GM12865 (cell line): ENCODE measurements at places on chromosomes 5 and 9.

DNA sequence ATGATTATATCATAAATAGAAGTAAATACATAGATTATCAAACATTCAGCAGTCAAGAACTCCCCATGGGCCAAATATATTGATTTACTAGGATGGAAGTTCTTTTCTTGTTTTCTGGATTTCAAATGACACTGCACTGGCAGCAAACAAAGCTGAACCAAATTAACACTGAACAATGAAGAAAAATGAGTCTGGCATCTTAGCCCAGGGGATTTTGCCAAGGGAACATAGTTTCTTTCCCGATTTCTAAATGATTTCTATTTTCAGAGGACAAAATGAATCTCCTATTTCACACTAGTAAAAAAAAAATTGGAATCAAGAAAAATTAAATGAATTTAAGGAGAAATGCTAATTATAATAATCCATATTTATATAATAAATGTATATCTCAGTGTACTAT is 116.9 kb upstream of the FAM174A start:
- no peak for DNase-seq

DNA sequence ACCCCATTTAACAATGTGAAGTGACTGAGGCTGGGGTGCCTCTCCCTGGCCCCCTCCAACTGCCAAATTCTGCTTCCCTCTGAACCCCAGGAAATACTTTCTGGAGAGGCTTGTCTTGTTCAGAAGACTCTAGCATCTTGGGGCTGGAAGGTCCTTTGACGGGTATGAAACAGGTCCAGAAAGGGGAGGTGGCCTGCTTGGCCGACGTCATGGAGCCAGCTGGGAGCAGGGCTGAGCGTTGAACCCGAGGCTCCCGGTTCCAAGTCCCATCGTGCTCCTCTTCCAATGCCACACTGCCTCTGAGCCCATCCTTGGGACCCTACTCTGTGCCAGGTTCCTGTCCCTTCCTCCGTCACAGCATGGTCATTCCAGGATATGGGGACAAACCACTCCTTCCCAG is 46.9 kb downstream of the NDST1 start:
- DNase-seq = no peak

DNA sequence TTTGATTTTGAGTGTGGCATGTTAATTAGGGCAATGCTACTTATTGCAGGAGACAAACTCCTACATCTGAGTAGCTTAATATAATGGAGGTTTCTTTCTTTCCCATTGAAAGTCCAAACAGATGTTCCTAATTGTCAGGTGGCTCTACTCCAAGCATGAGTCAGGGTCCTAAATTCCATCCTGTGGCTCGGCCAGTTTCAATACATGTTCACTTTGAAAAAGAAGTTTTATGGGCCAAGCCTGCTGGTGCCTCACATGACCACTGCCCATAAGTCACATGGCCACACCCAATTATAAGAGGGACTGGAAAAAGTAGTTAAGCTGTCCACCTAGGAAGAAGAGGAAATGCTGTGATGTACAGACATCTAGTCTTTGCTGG is 170.4 kb downstream of the ARRDC3 start:
- no peak for DNase-seq

- DNase-seq = peak; percentile 34
These were observed 30.8 kb downstream of the SLC6A3 start for GRCh38 chr5:1414311-1415058.

GRCh38 chr5:94702729-94703128 is 84.3 kb downstream of the SLF1 start:
- peak; percentile 67 for DNase-seq

DNA sequence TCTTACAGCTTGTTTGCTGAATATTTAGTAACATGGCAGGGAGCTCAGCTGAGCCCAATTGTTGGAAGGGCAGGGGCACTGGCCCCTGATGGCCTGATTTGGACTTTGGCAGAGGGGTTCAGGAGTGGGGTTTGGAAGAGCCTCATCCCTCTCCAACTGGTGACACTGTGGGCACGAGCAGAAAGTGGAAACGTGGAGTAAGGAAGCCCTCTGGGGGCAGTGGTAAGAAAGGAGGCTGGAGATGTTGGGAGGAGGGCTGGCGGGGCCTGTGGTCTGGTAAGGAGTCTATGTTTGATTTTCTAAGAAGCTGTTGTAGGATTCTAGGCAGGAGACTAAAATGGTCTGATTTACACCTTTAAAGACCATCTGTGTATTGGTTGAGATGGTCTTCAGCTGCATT is 208.9 kb downstream of the HSPA4 start:
- DNase-seq = no peak

DNA sequence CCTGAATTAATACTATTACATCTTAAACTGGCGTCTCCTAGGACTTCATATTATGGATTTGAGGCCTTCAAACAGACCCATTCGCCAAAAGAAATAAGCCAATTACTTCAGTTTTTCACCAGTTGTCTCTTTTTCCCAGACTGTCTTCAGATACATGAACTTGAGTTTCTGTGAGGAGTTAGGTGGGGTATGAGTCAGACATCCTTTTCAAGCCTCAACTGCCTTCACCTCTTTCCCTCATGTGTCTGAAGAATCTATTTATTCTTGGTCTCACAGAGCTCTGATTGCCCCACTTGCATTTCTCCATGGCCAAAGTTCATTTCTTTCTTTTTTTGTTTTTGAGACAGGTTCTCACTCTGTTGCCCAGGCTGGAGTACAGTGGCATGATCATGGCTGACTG is 12.5 kb downstream of the WNT8A start:
- peak; percentile 15 for DNase-seq

- DNase-seq = no peak
These were observed 5.4 kb downstream of the LSM11 start for GRCh38 chr5:157748760-157749461.

GRCh38 chr9:100584951-100585350 is 7.1 kb downstream of the CAVIN4 start:
- DNase-seq = no peak

DNA sequence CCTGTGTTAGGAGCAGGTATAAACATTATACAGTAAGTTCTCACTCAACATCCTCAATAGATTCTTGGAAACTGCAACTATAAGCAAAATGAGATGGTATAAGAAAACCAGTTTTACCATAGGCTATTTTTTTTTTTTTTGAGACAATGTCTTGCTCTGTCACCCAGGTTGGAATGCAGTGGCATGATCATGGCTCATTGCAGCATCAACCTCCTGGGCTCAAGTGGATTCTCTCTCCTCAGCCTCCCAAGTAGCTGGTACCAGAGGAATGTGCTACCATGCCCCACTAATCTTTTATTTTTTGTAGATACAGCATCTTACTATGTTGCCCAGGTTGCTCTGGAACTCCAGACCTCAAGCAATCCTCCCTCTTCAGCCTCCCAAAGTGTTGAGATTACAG is 50.1 kb upstream of the ADRB2 start:
- no peak for DNase-seq

DNA sequence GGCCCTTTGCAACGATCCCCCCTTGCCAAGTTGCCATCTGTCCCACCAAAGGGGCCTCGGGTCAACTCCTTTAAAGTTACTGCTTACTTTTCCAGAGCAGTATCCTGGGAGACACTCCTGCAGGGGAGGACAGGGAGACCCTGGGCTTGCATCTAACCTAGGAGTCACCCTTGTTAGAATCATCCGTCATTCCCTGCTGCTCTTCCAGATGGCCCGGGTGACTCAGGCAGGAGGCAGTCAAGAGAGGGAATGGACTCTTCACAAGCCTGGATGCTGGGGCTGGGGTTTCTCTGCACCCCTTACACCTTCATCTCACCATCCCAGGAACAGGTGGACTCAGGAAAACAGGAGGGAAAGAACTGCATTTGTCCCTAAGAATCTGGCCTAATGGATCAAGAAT is 175.6 kb downstream of the GABBR2 start:
- no peak for DNase-seq

DNA sequence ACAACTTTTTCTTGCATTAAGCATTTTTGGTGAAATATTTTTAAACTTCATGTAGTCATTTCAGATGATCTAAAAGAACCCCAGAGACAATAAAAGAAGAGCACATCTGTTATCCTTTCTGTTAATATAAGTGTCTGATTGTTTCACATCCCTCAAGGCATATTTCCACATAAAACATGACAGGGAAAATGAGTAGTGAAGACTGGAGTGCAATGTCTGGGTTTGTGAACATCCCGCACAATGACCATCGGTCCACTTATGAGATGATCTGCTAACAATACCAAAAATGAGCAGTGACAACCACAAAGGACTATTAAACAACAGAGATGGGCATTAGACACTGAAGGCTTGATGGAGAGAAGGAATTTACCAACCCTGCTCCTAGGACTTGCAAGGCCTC is 209.1 kb downstream of the NR2F1-AS1 start:
- no peak for DNase-seq

- DNase-seq = peak; percentile 16
These were observed 11.0 kb downstream of the SNAPC3 start for GRCh38 chr9:15433661-15434060.
